ENCODE measurements at places on chromosomes 12 and 14.

- DNase-seq, result peak; percentile 41
Observed at GRCh38 chr14:53151523-53152183, 1.5 kb downstream of the DDHD1 start.

DNA sequence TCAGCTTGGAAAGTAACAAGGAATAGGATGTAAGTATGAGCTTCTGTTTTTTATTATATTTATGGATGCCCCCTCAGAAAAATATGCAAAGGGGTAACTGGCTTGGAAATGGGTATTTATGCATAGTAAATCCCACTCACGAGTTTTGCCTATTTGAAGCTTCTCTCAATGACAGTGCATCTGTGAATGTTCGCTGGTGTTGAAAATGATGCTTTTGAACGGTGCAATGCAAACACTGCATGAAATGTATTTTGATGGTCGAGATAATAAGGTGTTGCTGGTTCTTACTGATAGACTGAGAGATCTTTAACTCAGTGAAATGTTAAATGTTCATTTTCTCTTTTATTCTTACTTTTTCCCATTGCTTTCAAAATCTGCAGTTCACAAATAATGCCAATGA, 36.0 kb upstream of the PSEN1 start:
- DNase-seq, result no peak

DNA sequence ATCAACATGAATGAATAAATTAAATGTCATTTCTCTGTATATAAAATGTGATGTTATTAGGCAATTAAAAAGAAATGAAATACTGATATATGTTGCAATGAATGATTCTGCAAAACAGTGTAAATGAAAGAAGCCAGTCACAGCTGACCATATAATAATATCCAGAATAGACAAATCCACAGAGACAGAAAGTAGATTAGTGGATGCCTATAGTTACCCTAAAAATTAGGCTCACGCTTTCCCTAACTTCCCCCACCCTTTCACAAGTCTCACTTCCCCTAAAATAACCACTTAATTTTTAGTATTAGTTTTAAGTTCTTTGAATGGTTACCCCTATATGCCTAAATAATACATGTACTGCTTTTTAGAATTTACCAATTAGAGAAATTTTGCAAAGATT, 348.9 kb upstream of the FAR2 start:
- no peak for DNase-seq

DNA sequence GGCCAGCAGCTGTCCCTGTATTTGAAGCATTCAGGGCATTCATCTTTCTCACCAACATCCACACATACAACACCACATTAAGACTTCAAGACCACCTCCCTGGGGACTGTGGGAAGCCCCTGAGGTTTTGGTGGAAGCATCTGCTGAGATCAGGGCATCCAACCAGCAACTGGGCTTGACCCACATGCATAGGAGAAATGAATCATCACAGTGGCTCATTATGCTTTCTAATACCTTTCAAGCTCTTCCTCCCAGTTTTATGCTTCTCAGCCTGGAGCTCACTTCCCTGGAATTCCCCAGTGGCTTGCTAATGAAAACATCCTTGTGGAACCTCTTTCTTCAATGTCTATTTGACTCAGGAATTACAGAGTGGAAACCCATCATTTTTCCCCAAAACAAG, 21.4 kb upstream of the CMKLR1 start:
- DNase-seq, result no peak

GRCh38 chr14:88559852-88560251, 3.0 kb upstream of the ZC3H14 start:
- no peak for DNase-seq

DNA sequence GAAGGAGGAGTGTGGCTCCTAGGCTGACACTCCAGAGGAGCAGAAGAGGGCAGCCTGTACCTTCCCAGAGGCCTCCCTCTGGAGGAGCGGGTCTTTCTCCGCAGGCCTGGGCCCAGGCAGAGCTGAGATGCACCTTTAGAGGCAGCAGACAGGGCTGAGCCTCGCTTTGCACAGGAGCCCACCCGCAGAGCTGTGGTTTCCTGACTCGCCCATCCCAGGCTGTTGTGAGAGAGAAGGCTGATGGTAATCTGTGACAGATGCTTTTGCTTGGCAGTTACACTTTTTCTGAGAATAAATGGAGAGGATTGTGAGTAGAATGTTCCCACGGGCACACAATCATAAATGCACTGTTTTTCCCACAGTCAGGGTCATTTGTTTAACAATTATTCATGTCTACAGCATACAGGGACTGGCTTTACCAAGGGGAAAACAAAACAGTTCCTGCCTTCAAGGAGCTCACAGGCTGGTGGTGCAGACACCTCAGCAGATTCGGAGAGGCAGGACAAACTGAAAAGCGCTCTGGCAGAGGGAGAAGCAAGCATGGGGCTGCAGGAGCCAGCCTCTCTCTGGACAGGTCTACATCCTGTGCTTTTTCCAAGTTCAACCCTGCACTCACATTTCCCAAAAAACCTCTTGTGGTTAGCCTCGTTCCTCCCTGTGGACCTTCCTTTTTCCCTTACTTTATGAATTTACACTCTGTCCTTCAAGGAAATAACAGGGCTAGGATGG, 13.9 kb downstream of the EVL start:
- DNase-seq, result peak; percentile 92

DNA sequence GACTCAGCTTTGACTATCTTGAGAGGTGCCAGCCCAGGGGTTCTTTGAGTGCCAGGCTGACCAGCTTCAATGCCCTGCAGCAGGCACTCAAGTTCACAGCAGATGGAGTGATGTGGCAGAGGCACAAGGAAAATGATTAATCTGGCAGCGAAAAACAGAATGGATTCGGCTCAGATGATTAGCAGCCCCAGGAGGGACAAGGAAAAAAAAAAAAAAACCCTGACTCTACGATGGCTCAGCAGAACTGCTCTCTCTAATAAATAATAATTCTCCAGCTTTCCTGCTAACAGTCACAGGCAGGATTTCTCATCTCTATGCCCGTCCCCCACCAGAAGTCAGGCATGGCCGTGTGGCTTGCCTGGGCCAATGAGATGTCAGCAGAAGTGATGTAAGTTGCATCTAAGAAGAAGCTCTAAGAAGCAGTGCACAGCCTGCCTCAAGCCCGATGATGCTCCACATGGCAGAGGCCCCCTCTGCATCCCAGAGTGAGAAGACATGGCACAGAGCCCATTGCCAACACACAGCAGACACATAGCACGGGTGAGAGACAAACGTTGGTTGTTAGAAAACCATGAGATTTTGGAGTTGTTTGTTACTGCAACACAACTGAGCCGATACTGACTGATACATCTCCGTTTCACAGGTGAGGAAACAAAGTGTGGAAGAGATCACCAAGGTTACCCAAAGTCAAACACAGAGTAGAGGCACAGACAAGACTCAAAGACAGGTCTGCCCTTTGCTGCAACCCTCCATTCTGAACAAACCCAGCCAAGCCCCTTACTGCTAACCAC, 111.0 kb downstream of the SCARB1 start:
- DNase-seq, result no peak

DNA sequence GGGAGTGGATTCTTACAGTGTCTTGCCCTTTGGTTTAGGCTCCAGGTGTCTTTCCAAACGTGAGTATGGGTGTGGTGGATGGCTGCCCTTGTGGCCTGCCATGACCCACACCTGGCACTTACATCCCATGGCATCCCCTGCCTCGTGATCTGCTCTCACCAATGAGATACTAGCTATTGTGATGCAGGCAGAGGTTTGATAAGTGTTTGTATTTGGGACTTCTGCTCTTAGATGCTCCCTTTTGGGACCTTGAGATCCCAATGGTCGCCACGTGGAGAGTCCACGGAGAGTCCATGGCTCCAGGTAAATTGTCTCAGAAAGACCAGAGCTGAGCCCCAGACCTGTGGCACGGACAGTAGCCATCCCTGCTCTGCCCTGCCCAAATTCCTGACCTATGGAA, 62.5 kb downstream of the MDM2 start:
- DNase-seq, result no peak

- DNase-seq, result no peak
Observed at GRCh38 chr12:31233061-31233730, 92.8 kb downstream of the SINHCAF start.

GRCh38 chr12:20184514-20184913, 183.8 kb upstream of the PDE3A start:
- DNase-seq, result no peak

GRCh38 chr14:101444116-101444515, 117.2 kb upstream of the DIO3 start:
- DNase-seq, result no peak

- no peak for DNase-seq
Observed at GRCh38 chr14:94121485-94121884, 7.9 kb downstream of the IFI27L2 start.

GRCh38 chr14:52609445-52610044, 56.9 kb downstream of the GPR137C start:
- DNase-seq, result no peak

Measured in CD4-positive, alpha-beta T cell treated with Interleukin-2 at 100 ng/mL for 4 hours (primary cell).